GM23248 (cell line): ENCODE measurements at places on chromosomes 7 and 10.

- no peaks in the 10 kb centered on the region for H3K36me3 ChIP-seq
- no peak for DNase-seq
- no peak overlapping the region for H3K4me3 ChIP-seq
- H3K4me1 ChIP-seq, result peaks cover 15% of the 10 kb centered on the region; the same call in 1 of the 2 replicates
Measured at GRCh38 chr10:24883176-24883575, 69.2 kb downstream of the PRTFDC1 start.

- no peaks in the 10 kb centered on the region for H3K36me3 ChIP-seq
- no peak overlapping the region for H3K27ac ChIP-seq
- no peak overlapping the region for H3K4me3 ChIP-seq
- H3K27me3 ChIP-seq, result no peaks in the 10 kb centered on the region
Measured at GRCh38 chr10:32068569-32068968, 12.3 kb upstream of the KIF5B start.

DNA sequence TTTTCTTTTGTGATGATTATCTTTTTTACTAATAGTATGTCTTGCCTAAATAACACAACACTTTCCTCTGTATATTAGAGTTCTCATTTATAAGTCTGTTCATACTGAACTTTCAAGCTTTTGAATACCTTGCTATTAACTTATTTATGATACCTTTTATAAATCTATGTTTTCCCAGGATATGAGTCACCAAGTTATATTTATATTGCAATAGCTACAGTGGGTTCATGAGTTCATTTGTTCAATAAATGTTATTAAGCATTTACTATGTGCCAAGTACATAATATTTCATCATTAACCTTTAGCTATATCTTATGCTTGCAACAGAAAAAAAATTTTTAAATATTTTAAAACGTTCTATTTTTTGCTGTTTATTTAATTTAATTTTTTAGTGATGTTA lies 18.3 kb downstream of the CLCN1 start:
- H3K4me3 ChIP-seq, result no peak overlapping the region
- no peaks in the 10 kb centered on the region for H3K36me3 ChIP-seq
- DNase-seq, result no peak

DNA sequence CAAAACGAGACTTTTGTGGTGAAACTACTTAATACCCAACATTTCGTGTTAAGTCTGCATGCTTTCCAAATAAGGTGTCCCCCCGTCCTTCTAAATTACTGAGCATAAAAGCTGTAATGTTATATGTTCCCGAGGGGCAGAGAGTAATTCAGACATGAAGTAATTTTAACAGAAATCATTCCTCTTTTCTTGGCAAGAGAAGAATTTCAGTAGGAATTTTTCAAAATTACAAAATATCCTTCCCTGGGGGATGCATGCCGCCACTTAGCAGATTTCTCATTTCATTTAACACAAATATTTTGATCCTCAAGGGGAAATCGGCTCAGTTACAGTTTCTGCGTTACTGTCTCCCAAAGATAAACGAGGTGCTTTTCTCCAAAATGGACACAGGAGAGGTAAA lies 213.2 kb upstream of the RHOBTB1 start:
- no peaks in the 10 kb centered on the region for H3K27me3 ChIP-seq
- no peaks in the 10 kb centered on the region for H3K36me3 ChIP-seq
- no peak overlapping the region for H3K4me3 ChIP-seq
- no peaks in the 10 kb centered on the region for H3K4me1 ChIP-seq

DNA sequence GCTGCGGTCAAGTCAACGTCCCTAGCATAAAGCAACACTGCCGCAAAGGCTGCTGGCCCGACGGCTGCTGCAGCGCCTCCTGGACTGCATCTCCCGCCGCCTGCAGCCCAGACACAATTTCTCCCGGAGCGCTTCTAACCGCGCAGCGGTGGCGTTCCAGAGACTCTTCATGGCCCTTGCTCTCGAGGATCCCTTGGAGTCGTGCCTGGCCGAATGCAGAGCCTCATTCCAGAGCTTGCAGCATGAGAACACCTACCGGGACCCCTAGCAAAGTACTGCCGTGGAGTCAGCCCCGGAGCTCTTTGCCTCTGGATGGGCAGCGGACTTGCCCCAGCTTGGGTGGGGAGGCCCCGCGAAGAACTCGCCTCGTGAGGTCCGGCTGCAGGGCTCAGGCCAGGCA lies 79.7 kb upstream of the ZNF32 start:
- no peak overlapping the region for H3K27ac ChIP-seq
- H3K4me3 ChIP-seq, result no peak overlapping the region
- H3K27me3 ChIP-seq, result no peaks in the 10 kb centered on the region
- no peaks in the 10 kb centered on the region for H3K4me1 ChIP-seq

- H3K4me3 ChIP-seq, result no peak overlapping the region
- H3K4me1 ChIP-seq, result peaks cover 3% of the 10 kb centered on the region; the same call in 1 of the 2 replicates
Measured at GRCh38 chr10:16602104-16602775, 80.6 kb upstream of the C1QL3 start.

DNA sequence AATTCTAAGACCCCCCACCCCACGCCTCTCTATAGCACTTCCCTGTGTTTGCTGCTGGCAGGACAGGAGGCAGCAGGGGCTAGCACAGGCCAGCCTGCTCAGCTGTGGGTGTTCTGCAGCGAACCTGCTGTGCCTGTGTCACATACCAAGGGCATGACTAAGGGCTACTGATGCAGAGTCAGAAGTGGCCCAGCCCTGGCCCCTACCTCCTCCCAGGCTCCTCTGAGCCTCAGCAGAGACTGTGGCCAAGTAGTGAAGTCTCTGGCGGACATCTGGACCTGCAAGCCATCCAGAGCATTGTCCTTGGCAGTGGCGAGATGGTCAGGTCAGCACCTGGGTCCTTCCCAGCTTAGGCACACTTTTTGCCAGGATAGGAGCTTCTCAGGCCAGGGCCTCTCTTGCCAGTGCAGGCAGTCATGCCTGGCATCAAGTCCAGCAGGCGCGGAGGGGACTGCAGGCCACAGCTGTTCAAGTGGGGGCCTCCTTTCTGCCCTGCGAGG lies 116.3 kb upstream of the RET start:
- H3K27me3 ChIP-seq, result peaks cover 16% of the 10 kb centered on the region; the same call in 1 of the 2 replicates
- H3K4me1 ChIP-seq, result no peaks in the 10 kb centered on the region
- H3K27ac ChIP-seq, result no peak overlapping the region
- DNase-seq, result peak; percentile 55
- H3K36me3 ChIP-seq, result no peaks in the 10 kb centered on the region

- no peak for DNase-seq
- H3K4me1 ChIP-seq, result peaks cover 8% of the 10 kb centered on the region; the same call in 1 of the 2 replicates
- no peaks in the 10 kb centered on the region for H3K27me3 ChIP-seq
- no peak overlapping the region for H3K27ac ChIP-seq
- H3K4me3 ChIP-seq, result no peak overlapping the region
- H3K36me3 ChIP-seq, result no peaks in the 10 kb centered on the region
Measured at GRCh38 chr7:94288096-94288495, 106.6 kb upstream of the COL1A2 start.

GRCh38 chr7:12727455-12728191 lies 40.2 kb downstream of the ARL4A start:
- H3K27ac ChIP-seq, result no peak overlapping the region
- H3K27me3 ChIP-seq, result no peaks in the 10 kb centered on the region
- DNase-seq, result peak; percentile 9
- H3K4me3 ChIP-seq, result no peak overlapping the region
- H3K36me3 ChIP-seq, result no peaks in the 10 kb centered on the region

DNA sequence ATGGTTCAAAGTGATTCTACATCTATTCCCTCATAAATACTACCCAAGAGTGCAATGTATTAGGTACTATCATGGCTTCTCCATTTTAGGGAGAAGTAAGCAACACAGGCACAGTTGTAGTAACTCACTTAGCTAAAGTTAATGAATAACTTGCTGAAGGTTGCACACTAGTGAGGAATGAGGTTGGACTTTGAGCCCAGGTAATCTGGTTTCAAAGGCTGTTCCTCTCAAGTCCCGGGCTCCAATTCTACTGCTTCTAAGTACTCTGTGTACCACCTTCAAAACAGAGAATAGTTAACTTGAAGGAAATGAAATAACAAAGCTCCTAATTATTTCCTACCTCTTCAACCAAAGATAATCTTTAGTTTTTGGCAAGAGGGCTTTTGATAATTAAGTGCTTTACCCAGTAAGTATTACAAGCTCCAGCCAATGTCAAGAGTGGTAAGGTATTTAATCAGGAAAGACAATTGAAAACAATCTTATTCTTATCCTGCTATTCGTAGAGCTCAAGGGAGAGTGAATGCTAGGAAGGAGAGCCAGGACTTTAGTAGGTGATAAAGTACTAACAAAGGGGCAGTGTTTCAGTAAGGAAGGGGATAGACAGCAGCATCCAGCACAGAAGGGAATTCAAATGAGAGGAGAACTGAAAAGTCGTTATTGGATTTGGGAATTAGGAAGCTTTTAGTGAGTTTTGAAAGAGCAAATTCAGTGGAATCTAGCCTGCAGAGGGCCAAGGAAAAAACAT lies 158.2 kb upstream of the PTPRZ1 start:
- H3K27me3 ChIP-seq, result no peaks in the 10 kb centered on the region
- H3K27ac ChIP-seq, result no peak overlapping the region
- H3K4me1 ChIP-seq, result no peaks in the 10 kb centered on the region
- no peak overlapping the region for H3K4me3 ChIP-seq
- no peak for DNase-seq

DNA sequence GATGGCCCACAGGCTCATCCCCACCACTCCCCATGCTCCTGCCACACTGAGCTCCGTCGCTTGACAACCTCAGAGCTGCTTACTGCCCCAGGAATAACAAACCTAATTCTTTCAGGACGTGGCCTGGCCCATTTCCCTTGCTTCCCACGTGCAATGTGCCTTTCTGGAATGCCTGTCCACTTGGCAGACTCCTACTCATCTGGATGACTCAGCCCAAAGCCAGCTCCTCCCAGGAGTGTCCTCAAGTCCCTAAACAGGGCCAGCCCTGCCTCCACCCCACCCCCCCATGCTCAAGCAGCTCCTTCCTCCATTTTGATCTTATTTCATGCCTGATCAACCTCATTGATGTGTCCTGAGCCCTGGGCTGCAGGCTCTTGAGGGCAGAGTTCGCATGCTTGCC lies 164.9 kb upstream of the RNF32 start:
- H3K36me3 ChIP-seq, result no peaks in the 10 kb centered on the region
- no peaks in the 10 kb centered on the region for H3K4me1 ChIP-seq
- H3K27me3 ChIP-seq, result no peaks in the 10 kb centered on the region
- H3K4me3 ChIP-seq, result no peak overlapping the region
- no peak overlapping the region for H3K27ac ChIP-seq

GRCh38 chr10:60073781-60074656 lies 167.7 kb upstream of the CCDC6 start:
- no peaks in the 10 kb centered on the region for H3K36me3 ChIP-seq
- DNase-seq, result no peak
- H3K27ac ChIP-seq, result no peak overlapping the region
- H3K4me1 ChIP-seq, result no peaks in the 10 kb centered on the region
- H3K4me3 ChIP-seq, result no peak overlapping the region
- 0 out of 2 replicates have a peak, but pooled peaks cover 4% of the 10 kb centered on the region for H3K27me3 ChIP-seq

- DNase-seq, result no peak
- H3K4me1 ChIP-seq, result no peaks in the 10 kb centered on the region
- no peak overlapping the region for H3K4me3 ChIP-seq
- peaks cover 77% of the 10 kb centered on the region for H3K36me3 ChIP-seq
- no peak overlapping the region for H3K27ac ChIP-seq
- H3K27me3 ChIP-seq, result no peaks in the 10 kb centered on the region
Measured at GRCh38 chr10:13118784-13119410, 18.9 kb downstream of the OPTN start.

DNA sequence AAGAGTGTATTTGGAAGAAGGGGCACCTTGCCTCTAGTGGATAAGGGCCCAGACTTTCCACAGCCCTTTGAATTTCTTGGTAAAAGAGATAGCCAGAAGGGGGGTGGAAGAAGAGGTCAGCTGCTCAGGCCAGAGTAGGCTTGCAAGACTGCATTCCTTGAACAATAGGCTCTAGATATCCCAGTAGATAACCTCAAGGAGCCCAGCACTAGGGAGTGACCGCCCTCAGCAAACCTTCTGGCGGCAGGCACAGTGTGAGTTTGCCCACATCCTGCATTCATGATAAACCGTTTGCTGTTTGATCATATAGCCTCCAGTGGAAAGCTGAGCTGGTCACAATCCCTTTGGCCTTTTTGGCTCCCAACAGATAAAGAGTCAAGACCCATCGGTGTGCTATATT lies 70.5 kb downstream of the NPY start:
- no peak overlapping the region for H3K4me3 ChIP-seq
- no peaks in the 10 kb centered on the region for H3K36me3 ChIP-seq
- H3K27ac ChIP-seq, result no peak overlapping the region
- no peaks in the 10 kb centered on the region for H3K4me1 ChIP-seq

DNA sequence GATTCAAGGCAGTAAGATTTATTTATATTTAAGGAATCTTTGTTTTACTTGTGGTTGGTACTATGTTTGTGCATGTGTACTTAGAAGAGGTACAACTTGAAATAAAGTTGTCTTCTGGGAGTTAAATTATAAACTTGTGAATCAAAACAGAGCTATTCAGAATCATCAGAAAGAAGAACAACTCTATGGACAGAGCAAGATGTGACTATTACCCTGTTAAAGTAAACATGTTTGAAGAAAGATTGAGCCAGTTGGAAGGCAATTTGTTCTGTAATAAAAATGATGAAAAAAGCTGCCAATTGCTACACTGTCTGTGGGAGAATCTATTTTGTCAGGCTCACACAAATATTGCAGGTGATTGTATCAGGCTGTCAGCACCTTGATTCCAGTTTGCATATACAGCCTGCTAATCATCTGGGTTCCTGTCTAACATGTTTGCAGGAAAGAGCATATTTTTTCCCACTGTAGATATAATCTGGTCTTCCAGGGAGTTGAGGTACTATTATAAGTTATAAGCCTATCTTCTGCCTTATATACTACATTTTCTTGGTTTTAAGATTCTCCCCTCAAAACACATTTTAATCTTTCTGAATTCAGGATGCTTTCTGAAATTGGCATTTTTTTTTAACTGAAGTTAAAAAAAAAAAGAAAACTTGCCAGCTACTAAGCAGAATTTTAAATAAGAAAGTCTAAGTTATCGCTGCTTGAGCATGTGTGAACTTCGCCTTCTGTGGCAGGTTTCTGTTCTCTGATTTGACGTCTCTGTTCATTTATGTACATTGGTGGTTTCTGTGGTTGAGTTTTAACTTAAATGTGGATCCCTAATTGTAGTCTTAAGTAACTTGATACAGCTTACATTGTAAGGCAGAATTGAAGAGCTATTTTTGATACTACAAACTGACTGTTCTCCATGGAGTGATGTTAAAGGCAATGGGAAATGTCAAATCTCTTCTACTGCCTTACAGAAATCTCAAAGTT lies 46.0 kb downstream of the ZNRF2 start:
- DNase-seq, result no peak
- no peak overlapping the region for H3K27ac ChIP-seq
- no peak overlapping the region for H3K4me3 ChIP-seq
- no peaks in the 10 kb centered on the region for H3K36me3 ChIP-seq
